ENCODE measurements at places on chromosomes 1 and 21.

DNA sequence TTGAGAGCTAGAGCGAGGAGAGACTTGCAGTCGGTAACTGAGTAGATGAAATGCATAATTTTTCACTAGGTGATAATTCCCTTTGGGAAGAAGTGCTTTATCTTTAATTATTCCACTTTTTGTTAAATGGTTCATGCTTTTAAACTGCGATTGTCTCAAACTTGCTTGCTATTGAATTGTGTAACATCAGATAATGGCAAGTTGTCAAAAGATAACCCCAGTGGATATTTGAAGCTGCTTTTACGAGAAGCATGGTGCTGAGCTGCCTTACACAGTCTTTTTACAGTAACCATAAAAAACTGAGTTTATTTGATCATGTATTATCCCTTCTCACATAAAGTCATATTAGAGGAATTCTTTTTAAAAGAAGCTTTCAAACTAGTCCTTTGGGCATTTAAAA is 30.2 kb downstream of the TMEM50B start:
- DNase-seq: no peak

- no peak for DNase-seq
Measured at GRCh38 chr1:208101661-208102431, 142.3 kb downstream of the PLXNA2 start.

- DNase-seq: no peak
Measured at GRCh38 chr1:78553859-78554258, 63.1 kb downstream of the PTGFR start.

GRCh38 chr1:25897754-25898153 is 8.5 kb downstream of the STMN1 start:
- no peak for DNase-seq

DNA sequence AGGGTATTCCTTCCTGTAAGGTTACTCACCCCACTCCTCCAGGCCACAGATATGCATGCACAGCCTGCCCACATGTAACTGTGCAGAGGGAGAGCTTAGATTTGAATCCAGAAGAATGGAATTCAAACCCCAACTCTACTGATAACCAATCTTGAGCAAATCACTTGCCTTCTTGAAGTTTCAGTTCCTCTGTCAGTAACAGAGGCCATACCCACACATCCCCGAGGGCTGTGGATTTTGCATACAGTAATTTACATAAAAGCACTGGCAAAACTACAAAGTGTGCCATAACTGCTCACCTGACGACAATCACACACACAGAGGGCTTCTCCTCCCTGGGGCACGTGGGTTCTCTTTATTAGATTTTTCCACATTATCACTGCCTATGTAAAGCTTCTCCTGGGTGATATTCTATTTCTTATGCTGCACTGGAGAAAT is 18.6 kb downstream of the CD247 start:
- no peak for DNase-seq

GRCh38 chr1:39154553-39155421 is 49.7 kb upstream of the MACF1 start:
- DNase-seq: no peak

- DNase-seq: no peak
Measured at GRCh38 chr1:11881749-11882441, 23.1 kb upstream of the NPPB start.

- no peak for DNase-seq
Measured at GRCh38 chr1:244860078-244860477, 4.3 kb downstream of the HNRNPU start.

DNA sequence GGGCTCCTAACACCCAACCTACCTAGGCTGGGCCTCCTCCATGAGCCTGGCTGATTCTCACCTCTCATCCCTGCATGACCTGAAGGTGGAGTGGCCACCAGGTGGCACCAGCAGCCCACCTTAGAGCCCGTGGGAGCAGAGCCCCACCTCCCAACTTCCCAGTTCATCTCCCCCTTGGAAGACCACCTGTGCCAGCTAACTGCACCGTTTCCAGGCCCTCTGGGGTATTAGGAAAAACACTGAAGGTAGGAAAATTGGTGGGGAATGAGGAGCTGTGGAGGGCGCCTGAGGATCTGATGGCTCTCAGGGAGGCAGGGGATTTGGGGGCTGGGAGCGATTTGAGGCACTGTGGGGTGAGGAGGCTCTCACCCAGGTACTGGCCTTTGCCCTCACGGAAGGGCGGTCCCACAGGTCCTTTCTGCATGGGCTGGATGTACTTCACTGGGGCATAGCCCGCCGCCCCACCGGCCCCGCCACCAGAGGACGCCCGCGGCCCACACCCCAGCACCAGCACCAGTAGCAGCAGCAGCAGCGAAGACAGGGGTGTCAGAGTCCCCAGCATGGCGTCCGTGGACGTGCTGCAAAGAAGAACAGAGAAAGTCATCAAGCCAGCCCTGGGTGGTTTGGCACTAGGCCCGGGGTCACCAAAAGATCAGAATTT is 11.1 kb downstream of the ADPRS start:
- DNase-seq: peak; percentile 80

GRCh38 chr1:202812176-202813026 is 1.6 kb downstream of the PCAT6 start:
- no peak for DNase-seq

- DNase-seq: no peak
Measured at GRCh38 chr21:39164523-39164922, 18.7 kb downstream of the PSMG1 start.

DNA sequence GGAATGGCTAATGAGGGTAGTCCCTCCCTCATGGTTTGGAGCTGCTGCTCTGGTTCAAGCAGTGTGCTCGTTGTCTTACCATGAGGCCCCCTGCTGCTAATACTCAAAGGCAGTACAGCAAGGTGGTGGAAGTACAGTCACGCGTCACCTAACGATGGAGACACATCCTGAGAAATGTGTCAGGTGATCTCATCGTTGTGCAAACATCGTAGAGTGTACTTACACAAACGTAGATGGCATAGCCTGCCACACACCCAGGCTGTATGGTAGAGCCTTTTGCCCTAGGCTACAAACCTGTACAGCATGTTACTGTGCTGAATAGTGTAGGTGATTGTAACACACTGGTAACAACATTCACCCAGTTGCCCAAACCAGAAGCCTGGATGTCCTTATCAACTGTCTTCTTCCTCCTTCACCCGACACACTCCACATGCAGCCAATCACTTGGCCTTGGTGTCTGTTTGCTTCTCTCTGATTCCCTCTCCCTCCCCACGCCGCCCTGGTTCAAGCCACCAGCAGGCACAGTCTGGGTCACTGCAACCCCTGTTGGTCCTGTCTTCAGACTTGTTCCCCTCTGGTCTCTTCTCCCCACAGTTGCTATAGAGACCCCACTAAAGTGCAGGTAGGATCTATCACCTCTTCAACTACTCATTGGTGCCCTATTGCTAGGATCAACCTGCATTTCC is 6.0 kb upstream of the KCNA2 start:
- no peak for DNase-seq

- no peak for DNase-seq
Measured at GRCh38 chr1:204085876-204086275, 13.0 kb downstream of the SOX13 start.

GRCh38 chr1:113674591-113674990 is 84.7 kb downstream of the PHTF1 start:
- DNase-seq: no peak

- no peak for DNase-seq
Measured at GRCh38 chr21:35024513-35024912, 24.6 kb downstream of the RUNX1 start.

DNA sequence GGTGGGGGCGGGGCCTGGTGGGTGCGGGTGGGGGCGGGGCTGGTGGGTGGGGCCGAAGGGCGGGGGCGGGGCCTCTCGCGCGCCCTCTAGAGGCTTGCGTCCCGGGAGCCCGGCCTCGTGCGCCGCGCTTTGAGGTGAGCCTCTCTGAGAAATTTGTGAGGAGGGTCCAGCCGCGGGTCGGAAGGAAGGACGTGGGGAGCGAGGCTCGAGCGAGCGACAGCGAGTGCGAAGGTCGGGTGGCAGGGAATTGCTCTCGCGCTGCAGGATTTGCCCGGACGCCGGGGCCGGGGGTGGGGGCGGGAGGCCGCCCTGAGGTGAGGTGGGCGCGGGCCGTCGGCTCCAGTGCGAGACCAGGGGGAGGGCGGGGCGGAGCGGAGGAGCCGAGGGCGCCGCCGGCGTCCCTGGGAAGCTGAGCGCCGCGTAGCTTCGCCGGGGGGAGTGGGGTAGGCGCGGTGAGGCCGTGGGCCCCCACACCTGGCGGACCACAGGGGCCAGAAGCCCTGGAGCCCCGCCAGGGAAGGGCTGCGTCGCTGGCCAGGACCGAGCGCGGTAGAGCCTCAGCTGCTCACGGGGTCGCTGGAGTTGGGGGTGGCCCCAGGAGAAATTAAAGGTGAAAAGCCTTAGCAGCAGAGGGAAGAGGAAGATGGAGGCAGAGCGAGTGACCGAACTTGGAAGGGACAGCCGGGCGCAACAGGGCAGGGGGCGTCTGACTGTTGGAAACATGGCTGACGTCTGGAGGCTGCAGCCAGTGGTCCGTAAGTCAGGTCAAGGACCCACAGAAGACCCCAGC is 754 bp upstream of the LSS start:
- no peak for DNase-seq

DNA sequence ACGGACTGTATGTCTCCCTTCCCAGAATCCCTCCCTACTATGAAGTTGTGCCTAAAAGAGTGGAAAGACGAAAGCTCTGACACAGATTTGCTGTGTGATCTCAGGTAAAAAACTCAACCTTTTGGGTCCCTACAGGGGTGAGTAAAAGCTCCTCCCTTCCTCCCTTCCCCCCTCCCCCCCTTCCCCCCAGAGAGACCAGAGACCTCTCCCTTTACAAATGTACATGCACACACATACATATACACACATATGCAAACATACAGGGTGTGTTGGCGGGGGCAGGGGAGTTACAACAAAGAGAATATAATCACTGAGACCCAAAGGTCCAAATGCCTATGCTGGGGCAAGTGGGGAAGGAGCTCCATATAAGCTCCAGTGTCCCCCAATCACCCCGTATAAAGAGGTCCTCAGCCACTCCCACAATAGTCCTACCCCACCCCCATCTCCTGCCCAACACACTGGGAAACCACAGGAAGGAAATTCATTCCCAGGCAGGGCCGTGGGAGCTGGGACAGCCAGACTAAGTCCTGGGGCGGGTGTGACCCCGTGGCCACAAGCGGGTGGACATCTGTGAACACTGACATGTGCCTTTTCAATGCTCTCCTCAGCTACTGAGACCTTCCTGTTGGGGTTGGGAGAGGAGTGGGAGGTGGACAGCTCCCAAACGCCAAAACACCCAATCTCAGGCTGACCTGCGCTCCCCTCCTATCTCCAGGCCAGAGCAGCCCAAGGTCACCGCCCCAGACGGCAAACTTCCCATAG is 2.0 kb downstream of the MEF2D start:
- DNase-seq: no peak

GRCh38 chr1:17472814-17473213 is 33.3 kb upstream of the RCC2 start:
- no peak for DNase-seq

GRCh38 chr21:36927719-36928117 is 38.8 kb downstream of the HLCS start:
- peak; percentile 54 for DNase-seq

DNA sequence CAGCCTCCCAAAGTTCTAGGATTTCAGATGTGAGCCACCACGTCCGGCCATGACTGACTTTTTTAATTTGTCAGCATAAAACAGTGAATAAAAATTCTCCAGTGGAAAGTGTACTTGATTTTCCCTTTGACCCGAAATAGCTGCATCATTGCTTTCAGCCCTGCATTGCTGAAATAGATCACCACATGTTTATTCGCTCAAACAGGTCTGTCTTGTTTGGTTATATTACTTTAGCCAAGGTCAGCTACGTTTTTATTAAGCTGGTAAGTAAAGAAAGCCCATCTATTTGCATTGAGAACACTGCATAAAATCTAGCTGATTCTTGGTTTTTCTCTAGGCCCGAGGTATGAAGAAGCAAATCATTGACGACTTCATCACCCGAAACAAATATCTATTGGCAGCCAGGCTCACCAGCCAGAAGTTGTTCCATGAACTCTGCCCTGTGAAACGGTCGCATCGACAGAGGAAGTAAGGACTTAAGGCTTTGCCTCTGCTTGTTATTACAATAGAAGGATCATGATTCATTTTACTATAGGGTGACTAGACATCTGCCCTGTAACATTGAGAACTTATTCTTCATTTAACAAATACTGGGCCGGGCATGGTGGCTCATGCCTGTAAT is 25.6 kb downstream of the AGMAT start:
- no peak for DNase-seq

Measured in stimulated activated CD4-positive, alpha-beta T cell treated with anti-CD3 and anti-CD28 coated beads, TNF-alpha, amount 100 ng/mL, for 48 hours (primary cell).